ENCODE measurements at places on chromosomes 13 and 19.

DNA sequence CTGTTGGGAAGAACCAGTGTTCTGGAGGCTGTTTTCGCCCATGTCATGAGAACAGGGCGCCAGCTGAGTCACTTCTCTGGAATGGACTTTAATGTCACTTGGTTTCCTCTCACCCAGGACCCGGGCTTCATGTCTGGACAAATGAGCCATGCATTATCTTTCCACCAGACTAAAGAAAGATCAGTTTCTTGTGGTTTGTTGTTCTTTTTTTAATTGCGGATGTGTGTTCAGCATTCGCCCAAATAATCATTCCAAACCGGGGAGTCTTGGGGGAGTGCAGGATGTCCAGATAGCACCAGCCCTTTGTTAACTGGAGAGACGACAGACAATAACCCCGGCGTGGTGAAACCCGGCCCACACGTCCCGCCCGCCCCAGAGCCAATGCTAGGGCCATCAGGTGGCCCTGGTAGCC, 102.5 kb downstream of the COL4A2 start:
- DNase-seq = no peak

DNA sequence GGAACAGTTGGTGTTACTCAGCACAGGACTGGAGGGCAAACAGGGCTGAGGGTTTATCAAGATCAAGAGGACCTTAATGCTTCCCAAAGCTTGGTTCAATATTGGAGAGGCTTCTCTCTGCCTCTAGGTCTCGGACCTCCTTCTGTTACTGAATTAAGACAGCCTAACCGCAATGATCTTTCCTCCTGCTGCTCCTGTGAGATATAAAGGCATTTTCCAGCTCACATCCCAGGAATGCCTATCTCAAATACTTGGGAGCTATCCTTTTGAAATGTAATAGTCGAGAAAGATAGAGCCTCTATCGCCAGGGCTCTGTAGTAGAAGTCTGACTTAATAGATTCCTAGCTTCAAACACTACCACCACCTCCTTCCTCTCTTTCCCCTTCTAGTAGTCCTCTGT, 1475.0 kb downstream of the SLITRK1 start:
- no peak for DNase-seq

- DNase-seq = no peak
These were observed 617.2 kb downstream of the DCT start for GRCh38 chr13:93862259-93862658.

- DNase-seq = no peak
These were observed 346.6 kb upstream of the SLITRK5 start for GRCh38 chr13:87324558-87324957.

DNA sequence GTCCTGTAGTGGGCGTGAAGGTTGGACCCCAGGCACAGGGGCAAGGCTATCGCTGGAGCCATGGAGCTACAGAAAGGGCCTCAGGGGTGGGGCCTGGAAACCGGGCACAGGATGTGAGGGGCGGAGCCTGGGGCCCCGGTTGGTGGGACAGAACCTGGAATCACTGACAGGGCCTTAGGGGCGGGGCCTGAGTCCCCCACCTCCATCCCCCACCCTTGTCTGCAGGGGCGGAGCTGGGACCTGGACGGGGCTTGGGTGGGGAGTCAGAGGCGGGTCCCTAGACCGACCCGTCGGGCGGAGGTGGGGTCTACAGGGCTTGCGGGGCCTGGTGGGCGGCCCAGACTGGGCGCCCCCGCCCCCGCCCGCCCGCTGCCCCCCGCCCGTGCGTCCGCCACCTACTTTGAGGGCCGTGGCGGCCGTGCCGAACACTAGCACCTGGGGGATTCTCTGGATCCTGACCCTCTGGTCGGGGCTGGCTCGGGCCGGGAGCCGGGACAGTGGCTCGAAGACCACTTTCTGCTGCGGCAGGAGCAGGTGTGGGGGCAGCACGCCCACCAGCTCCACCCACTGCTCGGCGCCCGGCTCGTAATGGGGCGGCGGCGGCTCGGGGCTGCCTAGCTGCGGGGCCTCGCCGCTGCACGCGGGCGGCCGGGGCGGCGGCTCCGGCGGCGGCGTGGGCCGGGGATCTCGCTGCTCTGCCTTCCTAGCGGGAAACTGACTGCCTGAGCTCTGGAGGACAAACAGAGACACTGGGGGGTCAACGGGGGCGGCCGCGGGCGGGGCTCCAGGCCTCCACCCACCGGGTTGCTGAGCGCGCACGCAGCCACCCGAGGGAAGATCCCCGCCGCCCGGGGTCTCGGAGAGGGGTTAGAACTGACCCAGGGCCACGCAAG, 26.3 kb downstream of the DCAF15 start:
- no peak for DNase-seq

GRCh38 chr19:46265217-46265828, 31.5 kb upstream of the HIF3A start:
- DNase-seq = peak; percentile 71

DNA sequence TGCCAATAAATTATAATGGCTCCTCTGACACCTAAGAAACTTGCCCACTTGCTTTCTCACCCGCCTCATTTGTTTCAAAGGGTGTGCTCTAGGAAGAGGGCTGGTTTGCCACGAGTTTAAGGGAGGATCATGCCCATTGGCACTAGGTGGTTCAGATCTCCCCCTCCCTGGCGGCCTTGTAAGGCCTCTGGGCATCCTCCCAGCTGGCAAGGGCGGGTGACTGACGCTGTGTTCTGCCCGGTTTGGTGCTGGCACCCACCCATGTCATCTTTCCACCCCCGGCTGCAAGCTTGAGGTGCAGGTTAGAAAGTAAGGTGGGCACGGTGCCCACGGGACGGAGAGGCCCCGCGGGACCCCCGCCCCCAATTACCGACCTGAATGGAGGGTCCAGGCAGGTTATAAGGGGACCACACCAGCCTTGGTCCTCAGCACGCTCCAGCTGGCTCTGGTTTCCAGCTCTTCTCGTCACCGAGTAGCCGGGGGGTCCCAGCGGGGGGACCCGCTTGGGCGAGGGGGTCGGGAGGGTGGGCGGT, 90.4 kb downstream of the PTPRS start:
- DNase-seq = no peak

DNA sequence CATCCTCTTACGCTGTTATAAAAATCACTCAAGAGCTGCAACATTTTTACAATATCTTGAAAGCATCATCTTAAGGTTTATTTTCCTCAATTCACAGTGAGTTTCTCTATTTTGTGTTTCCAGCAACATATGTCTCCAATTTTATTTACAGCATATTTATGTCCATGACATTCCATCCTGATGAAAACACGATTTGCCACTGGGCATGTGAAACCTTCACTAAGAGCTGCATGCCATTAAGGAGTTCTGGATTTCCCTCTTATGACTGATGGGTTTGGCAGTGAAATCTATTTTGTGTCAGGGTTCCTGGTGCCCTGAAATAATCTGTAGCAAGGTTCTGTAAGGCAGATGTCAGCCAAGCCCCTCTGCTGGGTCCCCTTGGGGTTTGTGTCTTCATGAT, 527.6 kb upstream of the KLF12 start:
- DNase-seq = no peak

- no peak for DNase-seq
These were observed 18.3 kb downstream of the ZNF536 start for GRCh38 chr19:30390356-30390988.

GRCh38 chr19:15623711-15624318, 8.8 kb downstream of the CYP4F8 start:
- DNase-seq = no peak

GRCh38 chr13:77853703-77854102, 64.9 kb downstream of the EDNRB start:
- DNase-seq = no peak

GRCh38 chr13:40130871-40131636, 475.6 kb downstream of the COG6 start:
- no peak for DNase-seq

- no peak for DNase-seq
These were observed 107.5 kb downstream of the PCDH17 start for GRCh38 chr13:57739089-57739488.

- DNase-seq = no peak
These were observed 8.3 kb downstream of the STXBP2 start for GRCh38 chr19:7645163-7645562.

- no peak for DNase-seq
These were observed 865.1 kb downstream of the EFNB2 start for GRCh38 chr13:105670179-105670990.

GRCh38 chr13:97191142-97191541, 31.0 kb upstream of the MBNL2 start:
- DNase-seq = no peak

GRCh38 chr13:45773236-45773635, 71.1 kb downstream of the CBY2 start:
- DNase-seq = no peak

GRCh38 chr13:51733374-51734298, 70.3 kb downstream of the DHRS12 start:
- no peak for DNase-seq

DNA sequence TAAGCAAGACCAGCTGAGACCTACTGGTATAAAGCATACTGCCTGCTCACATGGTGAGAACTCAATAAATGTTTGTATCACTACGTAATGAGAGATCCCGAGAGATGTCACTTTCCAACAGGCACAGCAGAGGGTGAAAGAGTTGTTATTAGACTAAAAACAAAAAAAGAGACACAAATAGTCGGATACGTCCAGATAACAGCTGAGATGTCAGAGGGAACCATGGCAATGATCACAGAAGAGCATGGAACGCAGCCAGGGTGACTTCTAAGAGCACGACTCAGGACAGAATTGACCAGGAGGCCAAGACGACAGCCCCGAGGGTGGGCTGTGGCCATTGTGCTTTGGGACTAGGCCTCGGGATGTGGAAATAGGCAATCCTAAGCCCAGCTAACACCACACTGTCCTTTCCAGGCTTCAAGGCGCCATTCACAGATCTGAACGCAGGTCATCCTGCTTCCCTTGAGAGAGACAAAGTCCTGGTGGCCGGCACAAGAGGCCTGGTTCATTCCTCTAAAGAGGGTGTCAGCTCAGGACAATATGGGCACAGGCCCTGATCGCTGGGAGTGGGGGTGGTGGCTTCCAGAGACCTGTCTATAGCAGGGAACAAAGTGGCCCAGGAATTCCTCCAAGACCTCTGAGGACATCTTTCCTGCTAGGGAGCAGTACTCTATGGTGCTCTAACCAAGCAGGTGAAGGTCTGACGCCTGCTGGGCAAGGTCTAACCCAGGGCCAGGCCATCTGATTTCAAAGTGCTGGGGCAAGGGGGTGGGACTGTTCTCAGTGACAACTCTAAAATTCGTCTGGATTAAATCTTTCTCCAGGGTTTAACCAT, 3.2 kb downstream of the SH3GL1 start:
- DNase-seq = no peak
